ENCODE measurements at places on chromosomes 7 and 10.

DNA sequence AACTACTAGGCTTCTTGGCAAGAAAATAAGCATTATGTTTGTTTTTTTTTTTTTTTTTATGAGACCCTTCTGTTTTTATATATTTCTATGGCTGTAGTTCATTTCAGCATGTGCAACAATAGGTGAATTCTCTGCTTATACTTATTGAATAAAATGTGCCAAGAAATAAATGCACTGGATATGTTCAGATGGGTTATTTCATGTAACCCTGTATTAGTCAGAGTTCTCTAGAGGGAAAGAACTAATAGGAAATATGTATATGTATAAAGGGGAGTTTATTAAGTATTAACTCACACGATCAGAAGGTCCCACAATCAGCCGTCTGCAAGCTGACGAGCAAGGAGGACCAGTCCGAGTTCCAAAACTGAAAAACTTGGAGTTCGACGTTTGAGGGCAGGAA is 292.8 kb downstream of the CSTF2T start:
- no peak for DNase-seq

GRCh38 chr10:94735197-94735596 is 27.3 kb upstream of the CYP2C19 start:
- no peak for DNase-seq

DNA sequence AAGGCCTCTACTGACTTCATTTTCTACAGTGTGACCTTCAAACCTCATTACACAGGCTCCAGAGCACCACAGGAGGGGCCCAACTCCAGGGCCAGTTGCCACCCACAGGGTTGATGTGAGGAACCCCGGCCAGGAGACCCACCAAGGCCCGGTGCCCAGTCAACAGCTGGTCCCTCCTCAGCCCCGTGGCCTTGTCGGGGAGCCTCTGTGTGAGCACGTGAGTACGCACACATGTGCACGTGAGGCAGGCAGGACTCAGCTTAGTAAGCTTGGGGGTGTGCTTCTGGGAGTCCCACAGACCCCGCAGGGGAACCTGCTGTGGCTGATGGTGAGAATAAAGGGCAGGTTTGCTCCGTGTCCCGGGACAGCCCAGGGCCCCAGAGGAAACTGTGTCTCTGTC is 104.5 kb downstream of the VIPR2 start:
- no peak for DNase-seq

DNA sequence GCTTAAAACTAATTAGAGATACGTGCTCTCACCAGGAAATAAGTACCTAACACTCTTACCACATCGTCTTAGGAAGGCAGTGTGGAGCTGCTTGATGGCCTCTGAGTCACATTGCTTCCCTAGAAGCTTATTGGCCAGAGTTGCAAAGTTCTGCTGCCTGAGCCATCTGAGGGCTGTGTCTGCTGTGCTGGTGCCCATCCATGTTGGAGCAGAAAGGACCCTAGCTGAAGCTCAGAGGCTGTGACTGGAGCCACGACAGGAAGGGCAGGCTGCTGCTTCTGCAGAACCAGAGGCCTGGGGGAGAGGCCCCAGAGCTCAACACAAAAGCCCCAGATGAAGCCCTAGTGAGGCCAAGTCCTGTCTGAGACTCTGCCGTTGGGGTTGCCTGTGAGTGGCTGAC is 64.8 kb upstream of the IGFBP3 start:
- no peak for DNase-seq

- DNase-seq, result no peak
Observed at GRCh38 chr7:36984710-36985312, 260.5 kb upstream of the AOAH start.

- DNase-seq, result no peak
Observed at GRCh38 chr10:28710202-28710886, 33.0 kb downstream of the BAMBI start.

- no peak for DNase-seq
Observed at GRCh38 chr7:110891197-110891596, 199.7 kb upstream of the LRRN3 start.

Data from central memory CD4-positive, alpha-beta T cell (primary cell).